CD14-positive monocyte (primary cell): ENCODE measurements at places on chromosomes 13 and 19.

- no peaks in the 10 kb centered on the region for H3K4me1 ChIP-seq
- H3K27ac ChIP-seq, result no peak overlapping the region
- H3K27me3 ChIP-seq, result no peaks in the 10 kb centered on the region
- H3K36me3 ChIP-seq, result no peaks in the 10 kb centered on the region
- no peak for DNase-seq
- no peak overlapping the region for H3K4me3 ChIP-seq
Observed at GRCh38 chr19:30590596-30591229, 218.5 kb downstream of the ZNF536 start.

DNA sequence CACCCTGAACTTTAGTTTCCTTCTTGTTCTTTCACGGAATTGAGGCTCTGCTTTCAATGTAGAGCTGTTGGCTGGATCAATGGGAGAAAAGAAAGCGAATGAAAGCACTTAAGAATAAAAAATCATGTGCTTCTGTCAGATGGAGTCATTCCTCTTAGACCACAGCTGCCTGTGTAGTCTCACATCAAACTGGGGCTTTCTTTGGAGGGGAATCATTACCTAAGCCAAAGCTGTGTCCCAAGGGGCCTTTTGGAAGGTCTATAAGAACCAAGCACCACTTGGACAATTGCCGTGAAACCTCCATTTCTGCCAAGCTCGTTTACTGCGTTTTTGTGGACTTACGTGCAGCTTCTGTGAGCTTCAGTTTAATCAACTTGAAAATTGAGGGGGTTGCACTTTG lies 44.2 kb upstream of the RNF113B start:
- no peaks in the 10 kb centered on the region for H3K27me3 ChIP-seq
- no peak overlapping the region for H3K27ac ChIP-seq
- no peaks in the 10 kb centered on the region for H3K4me1 ChIP-seq
- no peaks in the 10 kb centered on the region for H3K36me3 ChIP-seq
- H3K4me3 ChIP-seq, result no peak overlapping the region
- DNase-seq, result no peak

DNA sequence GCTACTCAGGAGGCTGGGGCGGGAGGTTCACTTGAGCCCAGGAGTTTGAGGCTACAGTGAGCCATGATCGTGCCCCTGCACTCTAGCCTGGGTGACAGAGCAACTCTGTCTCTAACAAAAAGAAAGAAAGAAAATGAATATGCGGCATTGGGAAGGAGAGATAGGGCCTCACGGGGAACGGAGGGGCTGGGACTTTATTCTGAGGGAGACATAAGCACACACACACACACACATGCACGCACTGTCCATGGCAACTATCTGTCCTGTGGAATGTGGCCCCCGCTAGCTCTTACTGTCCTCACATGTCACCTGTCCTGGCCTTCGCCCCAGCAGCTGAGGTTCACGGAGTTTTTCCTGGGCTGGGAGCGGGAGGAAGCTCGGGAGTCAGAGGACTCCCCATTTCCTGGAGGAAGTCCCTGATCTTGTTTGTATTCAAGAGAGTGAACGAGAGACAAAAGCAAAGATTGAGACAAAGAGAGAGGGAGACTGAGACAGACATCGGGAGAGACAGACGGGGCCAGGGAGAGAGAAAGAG lies 654 bp downstream of the STAP2 start:
- H3K36me3 ChIP-seq, result no peaks in the 10 kb centered on the region
- H3K4me1 ChIP-seq, result peaks cover 17% of the 10 kb centered on the region
- H3K27me3 ChIP-seq, result no peaks in the 10 kb centered on the region

DNA sequence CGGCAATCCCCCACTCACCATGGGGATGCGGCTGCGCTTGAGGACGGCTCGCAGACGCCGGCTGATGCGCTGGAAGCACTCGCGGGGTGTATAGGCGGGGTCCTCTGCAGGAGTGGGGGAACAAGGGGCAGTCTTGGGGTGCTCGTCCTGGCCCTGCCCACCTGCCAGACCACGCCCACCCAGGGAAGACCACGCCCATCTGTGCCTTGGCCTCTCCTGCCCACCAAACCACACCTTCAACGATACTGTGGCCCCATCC lies 6.7 kb downstream of the RNU6-9 start:
- H3K36me3 ChIP-seq, result peaks cover 49% of the 10 kb centered on the region
- no peak overlapping the region for H3K27ac ChIP-seq
- DNase-seq, result no peak

- H3K4me3 ChIP-seq, result no peak overlapping the region
- no peaks in the 10 kb centered on the region for H3K27me3 ChIP-seq
- H3K36me3 ChIP-seq, result no peaks in the 10 kb centered on the region
- H3K4me1 ChIP-seq, result no peaks in the 10 kb centered on the region
Observed at GRCh38 chr19:37988758-37989635, 82.0 kb downstream of the SIPA1L3 start.

DNA sequence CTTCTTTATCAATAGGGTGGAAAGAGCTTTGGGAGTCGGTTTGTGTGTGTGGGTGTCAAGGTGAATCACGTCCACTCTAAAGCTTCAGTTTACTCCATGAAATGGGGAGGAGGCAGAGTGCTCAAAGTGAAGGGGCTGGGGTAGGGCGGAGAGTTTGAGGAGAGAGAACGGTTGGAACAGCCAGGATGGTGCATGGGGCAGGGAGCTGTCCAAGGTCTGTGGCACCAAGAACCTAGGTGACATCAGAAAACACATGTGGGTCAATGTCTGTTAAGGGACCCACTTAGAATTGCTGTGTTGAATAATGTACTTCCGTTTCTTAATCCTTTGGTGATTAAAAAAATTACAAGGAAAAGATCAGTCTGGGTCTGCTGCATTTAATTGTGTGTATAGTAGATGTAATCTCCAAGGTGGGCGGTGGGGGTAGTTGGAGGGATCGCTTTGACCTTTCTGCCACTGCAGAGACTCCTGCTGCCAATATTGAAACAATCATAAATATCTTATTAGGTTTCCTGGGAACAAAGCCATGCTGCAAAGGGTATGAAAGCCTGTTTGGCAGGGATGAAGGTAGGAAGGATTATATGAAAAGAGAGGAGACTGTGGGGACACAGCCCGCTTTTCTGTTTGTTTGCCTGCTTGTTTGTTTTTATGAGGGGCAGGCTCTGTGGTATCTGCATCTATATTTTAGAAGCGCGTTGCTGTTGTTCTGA lies 122.3 kb downstream of the ATP8A2 start:
- no peak for DNase-seq
- no peaks in the 10 kb centered on the region for H3K27me3 ChIP-seq
- H3K27ac ChIP-seq, result no peak overlapping the region
- no peaks in the 10 kb centered on the region for H3K36me3 ChIP-seq
